Activated T-cell treated with anti-CD3 and anti-CD28 coated beads, Interleukin-2, amount 50 U/mL, for 24 hours (primary cell): ENCODE measurements at places on chromosomes 5 and 9.

DNA sequence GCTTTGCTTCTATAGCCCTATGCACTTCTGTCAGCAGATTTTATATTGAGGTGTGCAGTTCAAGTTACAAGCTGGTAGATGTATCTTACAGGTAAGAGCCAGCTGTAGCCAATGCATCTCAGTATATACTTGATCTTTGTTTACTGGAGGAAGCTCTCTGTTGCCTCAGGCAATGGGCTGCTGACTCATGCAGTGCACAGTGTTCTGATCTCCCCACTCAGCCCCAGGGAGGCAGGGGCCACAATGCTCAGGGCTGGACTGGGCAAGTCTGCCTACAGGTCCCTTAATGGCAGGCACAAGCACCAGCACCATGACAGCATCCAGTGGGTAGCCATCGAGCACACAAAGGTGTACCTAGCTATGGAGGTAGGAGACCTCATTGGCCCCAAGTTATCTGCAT lies 178.8 kb upstream of the CDH10 start:
- DNase-seq: no peak

DNA sequence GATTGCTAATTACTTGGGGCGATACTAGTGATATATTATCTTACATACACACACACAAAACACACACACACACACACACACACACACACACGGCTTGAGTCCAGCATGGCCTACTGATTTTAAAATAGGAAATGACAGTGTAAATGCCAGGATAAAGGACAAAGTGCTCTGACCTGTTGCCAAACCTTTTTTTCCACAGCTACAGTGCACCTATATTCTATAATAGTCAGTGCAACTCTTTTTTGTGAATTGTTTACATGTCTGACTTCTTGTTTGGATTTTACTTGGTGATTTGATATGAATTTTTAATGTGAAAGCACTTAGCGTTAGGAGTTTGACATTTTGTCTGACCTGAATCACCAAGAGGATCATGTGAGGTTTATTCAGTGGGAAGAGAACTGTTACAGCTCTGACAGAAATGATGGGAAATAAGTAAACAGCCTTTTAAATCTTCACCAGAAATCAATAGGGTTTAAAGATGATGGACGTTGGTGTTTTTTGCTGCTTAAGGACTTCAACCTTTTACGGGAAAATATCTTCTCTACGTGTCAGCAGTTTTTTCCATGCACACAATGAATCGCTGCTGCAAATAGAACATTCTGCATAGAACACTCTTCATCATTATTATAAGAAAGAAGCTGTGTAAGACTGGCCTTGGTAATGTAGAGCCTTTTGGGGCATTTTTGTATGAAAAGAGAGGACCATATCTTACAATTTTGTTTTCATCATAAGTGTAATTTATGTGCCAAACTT lies 218.5 kb downstream of the RANBP17 start:
- no peak for DNase-seq

DNA sequence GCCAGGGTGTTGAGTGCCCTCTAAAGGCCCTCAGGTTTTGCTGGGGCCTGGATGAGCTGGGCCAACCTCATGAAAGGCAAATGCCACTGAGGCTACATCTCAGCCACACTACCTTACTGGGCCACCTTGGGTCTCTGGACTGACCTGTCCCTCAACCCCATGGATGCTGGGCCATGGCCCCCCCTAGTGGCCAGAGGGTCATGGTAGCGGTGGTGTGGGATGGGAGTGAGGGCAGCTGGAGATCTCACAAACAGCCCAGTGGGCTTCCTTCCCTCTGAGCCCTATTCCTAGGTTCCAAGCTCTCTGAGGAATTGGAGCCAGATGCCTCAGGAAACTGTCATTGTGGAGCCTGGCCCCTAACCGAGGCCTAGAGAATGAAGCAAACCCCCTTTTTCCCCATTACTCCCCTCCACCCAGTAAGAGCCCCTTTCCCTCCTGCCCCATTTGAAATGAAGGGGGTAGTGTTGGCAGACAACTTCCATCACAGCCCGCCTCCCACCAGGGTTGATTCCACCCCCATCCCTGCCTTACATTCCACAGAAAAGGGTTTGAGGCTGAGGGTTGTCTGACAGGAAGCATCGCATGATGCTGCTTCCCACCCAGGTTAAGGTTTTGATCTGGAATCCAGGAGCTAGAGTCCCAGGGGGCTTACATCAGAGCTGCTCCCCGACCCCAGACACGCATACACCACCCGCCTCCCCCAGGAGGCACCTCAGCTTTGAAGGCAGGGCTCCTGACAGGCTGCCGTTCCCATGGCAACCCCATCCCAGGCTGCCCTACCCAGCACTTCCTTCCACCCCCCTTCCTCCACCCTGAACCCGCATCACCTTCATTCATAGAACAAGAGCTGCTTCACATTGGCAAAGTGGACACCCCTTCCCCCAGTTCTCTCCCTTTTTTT lies 63.9 kb downstream of the PCDH1 start:
- peak; percentile 59 for DNase-seq

DNA sequence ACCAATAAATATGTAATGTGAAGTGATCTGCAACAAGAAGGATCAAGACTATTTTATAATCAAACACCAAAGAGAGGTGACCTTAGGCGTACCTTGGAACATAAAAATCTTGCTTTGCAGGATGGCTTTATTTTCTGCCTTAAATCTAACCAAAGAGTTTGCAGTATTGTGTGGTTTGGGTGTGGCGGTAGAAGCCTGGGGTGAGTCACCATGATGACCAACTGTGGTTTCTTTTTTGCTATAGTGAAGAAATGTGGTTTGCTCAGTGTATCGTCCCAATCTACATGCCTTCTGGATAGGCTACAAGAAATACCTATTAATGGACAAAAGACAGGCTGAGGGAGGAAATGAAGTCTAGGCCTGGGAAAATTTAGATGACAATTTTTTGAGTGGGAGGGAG lies 5.1 kb upstream of the CAST start:
- no peak for DNase-seq

DNA sequence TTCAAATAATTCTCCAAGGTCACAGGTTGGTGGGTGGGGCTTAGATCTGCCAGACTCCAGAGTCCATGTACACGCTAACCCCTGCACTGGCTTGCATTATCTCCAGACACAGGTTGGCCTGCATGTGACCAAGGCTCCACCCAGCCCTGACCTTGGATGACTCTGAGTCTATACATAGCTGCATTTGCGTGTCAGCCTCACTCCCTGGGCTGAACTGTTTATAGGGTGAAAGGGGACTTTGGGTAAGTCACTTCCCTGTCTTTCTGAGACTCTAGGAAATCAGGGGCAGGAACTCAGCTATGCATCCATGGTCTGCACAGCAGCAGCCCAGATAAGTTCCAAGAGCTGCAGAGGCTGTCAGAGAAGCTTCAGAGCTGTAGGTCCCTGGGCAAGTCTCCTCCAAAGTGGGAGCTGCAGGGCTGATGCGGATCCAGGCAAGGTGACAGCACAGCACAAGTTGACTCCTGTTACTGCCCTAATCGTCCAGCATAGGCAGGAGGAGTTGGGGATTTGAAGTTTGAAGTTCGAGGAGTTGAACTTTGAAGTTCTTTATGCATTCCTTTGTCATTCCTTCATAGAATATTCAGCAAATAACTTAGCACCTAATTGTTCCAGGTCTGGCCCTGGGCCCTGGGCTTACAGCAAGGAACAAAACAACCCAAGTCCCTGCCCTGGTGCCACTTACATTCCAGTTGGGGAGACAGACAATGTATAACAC lies 53.4 kb downstream of the SLC22A5 start:
- DNase-seq: no peak

DNA sequence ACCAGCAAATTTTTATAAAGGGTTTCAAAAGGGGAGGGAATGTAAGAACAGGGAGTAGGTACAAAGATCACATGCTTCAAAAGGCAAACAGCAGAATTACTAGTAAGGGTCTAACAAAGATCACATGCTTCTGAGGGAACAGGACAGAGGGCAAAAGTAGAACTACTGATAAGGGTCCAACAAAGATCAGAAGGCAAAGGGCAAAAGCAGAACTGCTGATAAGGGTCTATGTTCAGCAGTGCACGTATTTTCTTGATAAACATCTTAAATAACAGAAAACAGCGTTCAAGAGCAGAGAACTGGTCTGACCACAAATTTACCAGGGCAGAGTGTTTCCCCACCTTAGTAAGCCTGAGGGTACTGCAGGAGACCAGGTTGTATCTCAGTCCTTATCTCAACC lies 469.5 kb upstream of the PIK3R1 start:
- no peak for DNase-seq

- no peak for DNase-seq
Observed at GRCh38 chr9:101271102-101271501, 113.7 kb downstream of the BAAT start.

DNA sequence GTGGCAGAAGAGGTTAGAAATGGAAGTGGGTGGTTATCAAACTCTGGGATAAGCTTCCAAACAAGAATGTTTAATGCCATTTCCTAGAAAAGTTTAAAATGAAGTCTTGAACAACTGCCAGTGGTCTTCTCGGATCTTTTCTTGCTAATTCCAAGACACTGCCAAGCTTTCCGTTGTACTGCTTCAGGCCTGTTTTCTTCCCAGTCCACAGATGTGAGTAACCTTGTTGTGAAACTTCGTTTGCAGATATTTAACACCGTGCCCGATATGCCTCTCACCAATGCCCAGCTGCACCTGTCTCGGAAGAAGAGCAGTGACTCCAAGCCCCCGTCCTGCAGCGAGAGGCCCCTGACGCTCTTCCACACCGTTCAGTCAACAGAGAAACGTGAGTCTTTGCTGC lies 269.8 kb downstream of the NR3C1 start:
- no peak for DNase-seq

DNA sequence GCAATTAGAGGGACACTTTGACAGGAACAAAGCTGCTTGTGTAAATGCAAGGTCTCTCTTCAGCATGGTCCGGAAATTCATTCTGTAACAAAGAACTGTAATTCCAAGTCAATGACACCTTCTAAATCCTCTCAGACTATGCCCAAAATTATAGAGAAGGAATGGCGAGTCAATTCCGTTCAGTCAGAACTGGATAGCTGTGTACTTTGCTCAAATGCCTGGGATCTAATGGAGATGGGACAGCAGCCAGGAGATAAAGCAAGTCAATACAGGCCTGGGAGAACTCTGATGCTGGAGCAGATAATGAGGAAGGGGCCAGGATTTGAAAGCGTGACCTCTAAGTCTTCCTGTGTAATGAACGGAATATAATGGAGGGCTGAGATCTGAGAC lies 96.4 kb upstream of the SPRY4 start:
- no peak for DNase-seq

DNA sequence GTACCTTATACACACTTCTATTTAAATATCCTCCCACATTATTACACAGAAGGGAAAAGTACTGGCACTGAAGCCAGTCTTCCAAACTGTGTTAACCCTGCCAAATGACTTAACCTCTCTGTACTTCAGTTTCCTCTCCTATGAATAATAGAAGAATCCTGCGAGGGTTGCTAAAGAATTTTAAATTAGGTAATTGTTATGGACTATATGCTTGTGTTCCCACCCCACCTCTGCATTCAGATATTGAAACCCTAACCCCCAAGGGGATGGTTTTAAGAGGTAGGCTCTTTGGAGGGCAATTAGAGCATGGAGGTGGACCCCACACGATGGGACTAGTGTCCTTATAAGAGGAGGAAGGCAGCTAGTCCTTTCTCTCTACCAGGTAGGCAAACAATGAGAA lies 72.7 kb downstream of the TTLL11 start:
- DNase-seq: no peak

DNA sequence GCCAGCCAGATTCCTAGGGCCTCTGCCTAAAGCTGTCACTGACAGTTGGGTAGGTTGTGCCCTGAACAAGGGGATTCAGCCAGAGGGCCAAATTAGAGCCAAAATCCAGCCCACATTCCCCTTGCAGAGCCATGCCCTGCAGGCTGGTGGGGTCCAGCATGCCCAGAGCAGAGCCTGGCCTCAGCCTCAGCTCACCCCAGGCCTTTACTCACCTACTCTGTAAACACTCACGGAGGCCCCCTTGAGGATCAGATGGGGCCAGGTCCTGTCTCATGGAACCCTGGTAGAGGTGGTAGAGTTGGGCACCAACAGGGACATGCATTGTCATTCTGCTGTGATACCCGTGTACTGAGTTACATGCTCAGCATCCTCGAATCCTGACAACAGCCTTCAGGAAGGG lies 74.9 kb downstream of the LMX1B start:
- no peak for DNase-seq

DNA sequence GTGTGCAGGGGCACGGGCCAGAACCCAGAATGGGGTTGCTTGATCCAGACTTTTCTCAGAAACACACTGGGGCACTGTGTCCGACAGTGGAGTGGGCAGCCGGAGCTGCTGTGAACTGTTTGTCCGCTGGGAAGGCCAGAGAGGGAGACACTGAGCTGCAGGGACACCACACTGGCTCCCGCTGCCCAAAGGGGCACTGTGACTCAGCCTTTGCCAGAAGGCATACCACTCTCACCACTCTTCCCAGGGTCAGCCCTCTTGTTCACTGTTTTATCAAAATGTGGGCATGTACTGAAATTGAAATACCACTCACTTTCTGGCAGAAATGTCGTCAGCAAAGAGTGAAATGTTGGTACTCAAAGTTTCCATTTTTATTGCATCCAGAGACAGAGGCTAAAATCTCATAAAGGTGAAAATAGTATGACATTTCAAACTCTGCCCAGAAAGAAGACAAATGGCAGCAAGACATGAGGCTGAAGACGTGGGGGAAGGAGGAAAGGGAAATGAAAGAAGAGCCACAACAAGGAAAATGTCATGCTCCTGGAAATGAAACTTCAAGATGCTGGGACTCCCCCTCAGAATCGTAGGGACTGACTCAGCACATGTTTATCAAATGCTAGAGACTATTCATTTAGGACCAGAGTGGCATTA lies 4.5 kb upstream of the IL7R start:
- peak; percentile 77 for DNase-seq

DNA sequence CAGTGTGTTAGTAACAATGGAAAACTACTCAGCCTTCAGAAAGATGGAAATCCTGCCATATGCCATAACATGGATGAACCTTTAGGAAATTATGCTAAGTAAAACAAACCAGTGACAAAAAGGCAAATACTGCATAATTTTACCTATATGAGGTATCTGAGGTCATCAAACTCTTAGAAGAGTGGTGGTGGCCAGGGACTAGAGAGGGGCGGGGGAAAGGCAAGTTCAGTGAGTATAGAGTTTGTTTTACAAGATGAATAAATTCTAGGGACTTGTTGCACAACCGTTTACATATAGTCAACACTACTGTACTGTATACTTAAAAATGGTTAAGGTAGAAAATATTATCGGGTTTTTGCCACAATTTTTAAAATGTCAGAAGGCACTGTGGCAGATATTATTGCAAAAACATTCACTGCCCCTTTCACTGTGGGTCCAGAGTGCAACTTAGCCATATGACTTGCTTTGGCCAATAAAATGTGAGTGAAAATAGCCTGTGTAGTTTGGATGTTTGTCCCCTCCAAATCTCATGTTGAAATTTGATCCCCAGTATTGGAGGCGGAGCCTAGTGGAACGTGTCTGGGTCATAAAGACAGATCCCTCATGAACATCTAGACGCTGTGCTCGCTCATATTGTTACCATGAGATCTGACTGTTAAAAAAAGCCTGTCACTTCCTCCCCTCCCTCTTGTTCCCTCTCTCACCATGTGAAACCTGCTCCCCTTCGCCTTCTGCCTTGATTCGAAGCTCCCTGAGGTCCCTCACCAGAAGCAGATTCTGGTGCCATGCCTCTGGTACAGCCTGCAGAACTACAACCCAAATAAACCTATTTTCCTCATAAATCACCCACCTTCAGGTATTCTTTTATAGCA lies 9.5 kb downstream of the ZNF367 start:
- no peak for DNase-seq
